ENCODE measurements at places on chromosomes 5 and 9.
A peak's percentile ranks its signal among the peaks of the same experiment; 100 is the strongest.

DNA sequence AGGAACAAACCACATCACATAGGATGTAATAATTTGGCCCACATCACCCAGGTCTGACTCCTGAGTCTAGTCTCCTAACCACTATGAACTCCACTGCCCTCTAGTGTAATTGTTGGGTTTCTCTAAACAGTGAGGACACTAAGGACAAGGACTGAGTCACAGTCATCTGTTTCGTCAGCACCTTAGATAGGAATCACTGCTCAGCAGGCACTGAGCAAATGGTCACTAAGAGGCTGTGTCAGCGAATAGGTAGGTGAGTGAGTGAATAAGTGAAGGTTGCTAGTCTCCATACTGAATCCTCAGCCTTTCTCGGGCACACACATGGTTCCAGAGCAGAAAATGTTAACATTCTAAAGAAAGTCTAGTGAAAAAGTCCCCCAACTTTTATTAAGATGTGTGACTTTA is 278.6 kb downstream of the SPOCK1 start:
- DNase-seq: peak; percentile 38

- DNase-seq: no peak
Observed at GRCh38 chr9:71122421-71122820, 1.0 kb upstream of the TRPM3 start.

GRCh38 chr9:112873773-112874405 is 16.8 kb downstream of the SLC46A2 start:
- DNase-seq: no peak

GRCh38 chr9:118782790-118783463 is 586.3 kb downstream of the BRINP1 start:
- no peak for DNase-seq

- DNase-seq: no peak
Observed at GRCh38 chr5:72543365-72543764, 36.2 kb upstream of the ZNF366 start.

DNA sequence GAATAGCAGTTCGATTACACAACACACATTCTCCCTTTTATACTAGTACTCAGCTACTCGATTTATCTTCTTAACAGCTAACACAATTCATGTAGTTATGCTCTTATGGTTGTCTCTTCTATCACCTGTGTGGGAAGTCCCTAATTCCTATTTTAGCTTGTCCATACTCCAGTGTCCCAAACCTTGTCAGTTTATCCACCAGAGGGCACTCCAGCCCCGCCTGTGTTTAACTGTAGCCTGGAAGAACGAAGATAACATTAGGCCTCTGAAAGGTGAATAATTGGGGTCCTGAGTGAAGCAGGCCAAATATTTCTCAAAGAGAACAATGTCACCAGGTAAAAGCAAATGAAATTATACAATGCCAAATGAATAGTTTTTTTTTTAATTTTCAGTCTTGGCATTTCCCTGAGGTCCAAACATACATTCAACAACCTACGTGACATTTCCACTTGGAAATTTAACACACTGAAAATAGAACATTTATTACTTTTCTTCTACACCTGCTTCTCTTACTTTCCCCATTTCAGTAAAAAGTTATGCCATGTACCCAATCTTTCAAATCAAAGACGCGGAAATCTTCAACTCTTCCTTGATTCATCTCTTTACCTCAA is 560.7 kb downstream of the HTR1A start:
- no peak for DNase-seq

GRCh38 chr9:36504156-36504555 is 68.5 kb upstream of the MELK start:
- DNase-seq: no peak

DNA sequence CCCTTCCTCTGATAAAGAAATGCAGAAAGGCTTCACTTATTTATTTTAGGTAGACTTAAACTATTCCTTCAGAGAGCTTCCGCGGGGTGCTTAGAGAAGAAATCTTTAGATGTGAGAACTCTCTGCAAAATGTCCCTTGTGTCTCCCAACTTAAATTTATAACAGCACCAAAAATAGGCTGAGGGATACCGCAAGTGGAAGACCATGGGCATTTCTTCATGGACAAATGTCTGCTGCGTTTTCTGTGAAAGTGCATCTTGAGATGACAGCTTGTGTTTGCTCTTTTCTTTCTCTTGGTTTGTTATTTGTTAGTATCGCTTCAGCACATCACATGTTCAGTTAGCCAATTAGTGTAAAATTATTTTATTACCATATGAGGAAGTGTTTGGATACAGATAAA is 15.3 kb upstream of the GRIN3A start:
- no peak for DNase-seq

DNA sequence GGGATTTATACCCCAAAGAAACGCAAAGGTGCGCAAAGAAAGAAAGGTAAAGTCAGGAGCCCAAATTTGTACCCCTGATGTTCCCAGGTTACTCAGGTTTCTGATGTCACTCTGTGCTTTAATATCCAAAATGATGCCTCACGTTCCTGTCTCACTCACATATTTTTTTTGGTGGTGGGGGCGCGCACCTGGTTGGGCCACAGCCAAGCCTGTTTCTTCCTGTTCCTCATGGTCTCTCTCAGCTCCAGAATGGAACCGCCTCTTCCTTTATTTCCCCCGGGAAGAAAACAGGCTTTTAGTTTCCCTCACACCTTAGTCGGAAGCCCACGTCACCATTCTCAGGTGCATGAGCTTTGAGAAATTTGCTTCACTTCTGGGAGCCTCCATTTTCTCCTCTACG is 118.3 kb upstream of the BOD1 start:
- no peak for DNase-seq

GRCh38 chr5:72013766-72014624 is 93.3 kb upstream of the MAP1B start:
- DNase-seq: no peak

DNA sequence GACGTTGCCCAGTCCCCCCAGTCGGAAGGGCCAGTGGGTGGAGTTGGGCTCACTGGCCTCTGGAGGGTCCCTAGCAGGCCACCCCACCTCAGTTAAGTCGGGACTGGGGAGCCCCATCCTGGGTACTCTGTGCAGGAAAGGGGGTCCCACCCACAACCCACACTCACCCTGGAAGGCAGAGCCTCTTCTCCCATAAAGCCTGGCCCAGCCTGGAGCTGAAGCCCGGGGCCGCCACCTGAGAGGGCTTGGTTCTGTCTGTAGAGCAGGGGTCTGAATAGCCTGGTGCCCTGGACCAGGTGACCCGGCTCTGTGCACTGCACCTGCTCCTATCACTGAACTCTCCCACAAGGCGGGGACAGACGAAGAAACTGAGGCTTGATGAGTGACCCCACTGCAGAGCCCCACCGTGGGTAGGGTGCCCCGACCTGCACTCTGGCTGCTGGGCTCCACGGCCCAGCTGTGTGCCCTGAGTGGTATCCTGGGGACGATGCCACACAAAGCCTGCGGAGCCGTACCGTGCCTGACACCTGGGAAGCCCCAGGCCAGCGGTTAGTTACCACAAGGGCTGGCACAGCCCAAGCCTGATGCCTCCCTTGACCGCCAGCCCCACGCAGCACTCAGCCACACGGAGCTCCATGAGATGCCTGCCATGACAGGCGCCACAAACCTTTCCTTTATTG is 7.3 kb downstream of the PTGES2 start:
- no peak for DNase-seq

- no peak for DNase-seq
Observed at GRCh38 chr5:95369782-95370181, 21.4 kb upstream of the FAM81B start.

GRCh38 chr9:136520053-136520540 is 25.8 kb downstream of the NOTCH1 start:
- DNase-seq: no peak

- no peak for DNase-seq
Observed at GRCh38 chr5:106833517-106833916, 837.2 kb downstream of the EFNA5 start.

- DNase-seq: no peak
Observed at GRCh38 chr9:9556865-9557803, 1055.7 kb downstream of the PTPRD start.

GRCh38 chr5:127235136-127235535 is 55.5 kb upstream of the MEGF10 start:
- no peak for DNase-seq

GRCh38 chr5:1776831-1777230 is 22.8 kb downstream of the MRPL36 start:
- no peak for DNase-seq

Data from coronary artery (tissue), 2 donors.